ENCODE measurements at places on chromosomes 5 and 9.

DNA sequence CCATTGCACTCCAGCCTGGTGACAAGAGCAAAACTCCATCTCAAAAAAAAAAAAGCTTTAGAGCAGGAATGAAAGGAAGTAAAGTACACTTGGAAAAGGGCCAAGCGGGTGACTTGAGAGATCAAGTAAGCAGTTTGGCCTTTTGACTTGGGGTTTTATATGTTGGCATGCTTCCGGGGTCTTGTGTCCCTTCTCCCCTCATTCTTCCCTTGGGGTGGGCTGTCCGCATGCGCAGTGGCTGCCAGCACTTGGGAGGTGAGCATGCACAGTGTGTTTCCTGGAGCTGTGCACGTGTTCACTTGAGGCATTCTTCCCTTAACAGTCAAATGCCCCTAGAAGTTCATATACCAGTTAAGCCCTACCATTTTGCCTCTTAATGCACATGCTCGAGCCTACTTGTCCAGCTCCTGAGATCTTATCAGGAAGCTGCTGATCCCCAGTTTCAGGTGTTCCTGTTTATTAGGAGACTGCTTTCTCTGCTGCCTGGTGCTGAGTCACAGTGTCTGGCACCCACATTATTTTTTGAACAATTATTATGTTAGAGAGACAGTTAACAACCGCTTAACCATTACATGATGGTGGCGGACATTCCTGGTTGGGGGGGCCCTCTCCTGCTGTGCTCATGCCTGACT is 32.6 kb upstream of the PRRC2B start:
- no peak for DNase-seq

DNA sequence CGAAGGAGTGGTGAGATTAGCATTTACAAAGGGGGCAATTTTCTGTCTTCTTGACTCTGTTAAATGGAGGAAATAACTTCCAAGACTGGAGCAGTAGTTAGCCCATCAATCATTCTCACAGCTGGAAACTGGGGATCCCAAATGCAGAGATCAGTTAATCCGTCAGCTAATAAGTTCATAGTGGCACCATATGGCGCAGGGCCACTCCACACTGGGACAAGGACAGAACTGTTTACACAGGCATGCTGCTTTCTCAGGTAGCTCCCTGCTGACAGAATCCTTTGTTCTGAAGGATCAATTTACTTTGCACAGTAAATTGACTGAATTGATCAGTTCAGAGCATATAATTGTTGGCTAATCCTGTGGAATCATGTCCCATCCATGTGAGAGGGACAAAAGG is 395.7 kb downstream of the TMEM161B start:
- DNase-seq: no peak

DNA sequence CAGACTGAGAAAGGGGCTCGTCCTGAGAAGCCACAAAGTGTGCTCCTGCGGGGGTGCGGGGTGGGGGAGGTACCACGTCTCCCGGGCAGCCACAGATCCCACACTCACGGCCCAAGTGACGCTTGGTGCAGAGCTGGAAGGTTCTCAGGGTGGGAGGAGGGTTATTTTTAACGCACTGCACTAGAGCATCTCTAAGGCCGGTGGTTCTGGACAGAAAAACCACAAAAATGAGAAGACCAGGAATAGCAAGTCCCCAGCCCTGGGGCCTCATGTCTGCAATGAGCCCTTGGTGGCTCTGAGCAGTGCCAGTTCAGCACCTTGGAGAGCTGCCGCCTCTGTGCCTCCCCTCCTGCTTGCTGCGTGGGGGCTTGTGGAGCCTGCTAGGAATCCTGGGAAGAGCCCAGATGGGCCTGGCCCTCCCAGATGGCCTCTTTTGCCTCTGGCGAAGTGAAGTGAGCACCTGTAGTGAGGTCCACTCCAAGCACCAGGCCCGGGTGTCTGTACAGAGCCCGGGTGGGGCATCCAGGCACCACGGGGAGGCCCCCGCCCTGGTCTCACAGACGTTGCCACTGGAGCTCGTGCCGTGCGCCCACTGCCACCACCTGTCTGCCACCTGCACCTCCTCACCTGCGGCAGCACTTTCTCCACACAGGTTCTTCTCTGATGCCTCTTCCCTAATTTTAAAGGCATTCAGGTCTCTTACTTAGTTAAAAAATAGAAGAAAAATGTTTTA is 48.9 kb upstream of the CACNA1B start:
- DNase-seq: no peak

DNA sequence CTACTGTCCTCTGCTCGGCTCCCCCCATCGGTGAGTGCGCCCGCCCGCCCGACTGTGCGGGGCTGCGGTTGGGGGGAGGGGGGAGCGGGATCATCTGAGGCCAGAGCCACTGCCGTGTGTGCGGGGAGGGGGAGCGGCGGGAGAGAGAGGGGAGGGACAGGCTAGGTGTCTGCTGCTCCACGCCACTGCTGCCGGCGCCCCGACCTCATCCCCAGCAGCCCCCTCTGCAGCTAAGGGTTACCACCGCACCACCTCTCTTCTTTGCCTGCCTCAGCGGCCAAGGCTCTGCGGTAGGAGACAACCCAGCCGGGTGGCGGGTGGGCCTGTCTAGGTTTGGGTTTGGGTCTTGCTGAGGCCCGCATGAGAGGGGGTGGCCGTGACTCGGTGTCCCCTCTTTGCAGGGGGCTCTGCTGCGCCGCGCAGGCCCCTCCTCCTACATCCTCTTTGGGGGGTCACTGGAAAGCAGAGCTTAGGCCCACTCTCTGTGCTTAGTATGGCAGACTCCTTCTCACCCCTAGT is 670 bp upstream of the PURA start:
- peak; percentile 21 for DNase-seq

- DNase-seq: no peak
Measured at GRCh38 chr5:133063965-133064364, 12.2 kb downstream of the HSPA4 start.

DNA sequence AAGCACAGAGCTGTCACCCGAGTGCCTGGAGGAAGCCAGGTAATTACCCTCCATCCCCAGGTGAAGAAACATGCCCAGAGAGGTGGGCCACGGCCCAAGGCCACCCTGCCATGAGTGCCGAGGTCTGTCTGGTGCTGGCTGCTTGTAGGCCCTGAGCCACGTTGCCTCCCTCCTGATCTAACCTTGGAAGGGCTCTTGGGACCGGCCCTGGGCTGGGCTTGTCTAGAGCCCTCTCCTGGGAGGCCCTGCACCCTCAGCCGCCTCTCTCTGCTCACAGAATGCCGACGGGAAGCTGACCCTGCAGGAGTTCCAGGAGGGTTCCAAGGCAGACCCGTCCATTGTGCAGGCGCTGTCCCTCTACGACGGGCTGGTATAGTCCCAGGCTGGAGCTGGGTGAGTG is 39.4 kb upstream of the HMCN2 start:
- DNase-seq: no peak

- DNase-seq: no peak
Measured at GRCh38 chr9:89920131-89920530, 315.3 kb downstream of the GADD45G start.

- no peak for DNase-seq
Measured at GRCh38 chr9:6973762-6974161, 216.0 kb downstream of the KDM4C start.

- no peak for DNase-seq
Measured at GRCh38 chr5:52947208-52947607, 41.9 kb upstream of the ITGA2 start.

- no peak for DNase-seq
Measured at GRCh38 chr9:121307976-121308375, 40.0 kb downstream of the GSN start.

- no peak for DNase-seq
Measured at GRCh38 chr9:79686381-79687130, 114.8 kb downstream of the TLE4 start.

DNA sequence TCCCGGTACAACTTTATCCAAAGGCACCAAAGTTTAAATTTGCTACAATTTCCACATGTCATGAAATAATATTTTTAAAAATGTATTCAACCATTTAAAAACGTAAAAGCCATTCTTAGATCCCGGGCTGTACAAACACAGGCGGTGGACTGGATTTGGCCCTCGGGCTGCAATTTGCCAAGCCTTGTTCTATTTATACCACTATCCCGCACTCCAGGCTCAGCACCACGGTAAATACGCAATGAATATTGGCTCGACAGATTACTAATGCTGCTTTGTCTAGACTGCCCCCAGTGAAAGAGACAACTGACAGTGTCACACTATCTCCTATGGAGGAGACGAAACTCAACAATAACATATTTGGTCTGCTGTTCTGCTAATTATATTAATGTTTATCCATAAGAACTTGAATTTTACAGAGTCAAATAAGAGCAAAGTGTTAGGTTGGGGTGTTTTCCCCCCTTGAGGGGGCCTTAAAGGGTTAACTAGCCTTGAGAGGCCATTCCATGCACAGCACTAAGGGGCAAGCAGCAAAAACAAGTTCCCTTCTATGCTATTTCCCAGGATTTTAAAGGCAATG is 98.1 kb downstream of the MARCHF11 start:
- no peak for DNase-seq

DNA sequence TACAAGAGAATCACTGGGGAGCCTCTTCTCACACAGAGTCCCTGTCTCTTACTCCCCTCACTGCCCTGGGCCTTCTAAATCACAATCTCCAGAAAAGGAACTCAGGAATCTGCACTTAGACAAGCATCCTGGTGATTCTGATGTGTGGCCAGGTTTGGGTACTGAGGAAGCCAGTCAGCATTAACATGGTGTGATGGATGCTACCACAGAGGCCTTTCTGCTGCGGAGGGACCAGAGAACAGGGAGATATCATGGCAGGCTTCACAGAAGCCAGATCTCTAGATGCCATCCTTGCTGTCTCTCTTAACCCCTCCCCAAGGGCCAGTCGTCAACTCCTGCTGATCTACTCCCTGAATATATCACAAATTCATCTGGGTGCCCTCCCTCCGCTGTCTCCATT is 1.6 kb downstream of the ANKS6 start:
- DNase-seq: no peak

DNA sequence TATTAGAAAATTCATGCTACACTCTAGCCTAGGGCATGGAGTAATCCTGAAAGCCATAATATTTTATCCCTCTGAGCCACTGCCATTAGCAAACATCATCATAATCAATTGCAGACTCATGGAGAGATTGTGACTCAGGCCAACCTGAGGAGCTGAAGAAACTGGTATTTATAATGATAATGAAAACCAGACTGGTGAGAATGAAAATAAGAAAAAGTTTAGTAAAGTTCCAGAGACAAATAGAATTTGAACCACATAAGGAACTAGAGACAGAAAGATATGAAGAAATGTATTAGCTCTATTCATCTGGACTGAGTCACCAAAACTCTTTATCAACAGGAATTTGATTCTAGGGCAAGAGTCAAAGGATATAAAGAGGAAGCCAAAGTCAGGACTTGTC is 158.7 kb downstream of the DRD1 start:
- no peak for DNase-seq

DNA sequence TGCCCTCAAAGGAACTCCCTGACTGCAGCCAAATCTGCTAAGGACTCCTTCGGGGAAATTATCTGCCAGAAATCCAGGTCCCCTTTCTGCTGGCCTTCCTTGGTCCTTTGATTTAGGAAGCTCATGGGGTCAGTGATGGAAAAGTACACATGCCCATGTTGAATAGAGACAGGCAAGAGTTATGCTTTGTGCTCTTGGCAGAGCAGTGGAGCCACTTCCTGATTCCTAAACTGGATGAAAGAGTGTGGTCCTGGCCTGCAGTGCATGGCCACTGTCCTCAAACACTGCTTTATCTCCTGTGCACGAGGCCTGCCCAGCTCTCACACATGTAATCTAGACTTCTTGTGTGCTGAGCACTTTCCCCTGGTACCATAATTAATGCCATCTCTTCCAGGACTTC is 2.0 kb upstream of the EBF1 start:
- no peak for DNase-seq

GRCh38 chr5:76269259-76269931 is 133.7 kb upstream of the IQGAP2 start:
- no peak for DNase-seq

DNA sequence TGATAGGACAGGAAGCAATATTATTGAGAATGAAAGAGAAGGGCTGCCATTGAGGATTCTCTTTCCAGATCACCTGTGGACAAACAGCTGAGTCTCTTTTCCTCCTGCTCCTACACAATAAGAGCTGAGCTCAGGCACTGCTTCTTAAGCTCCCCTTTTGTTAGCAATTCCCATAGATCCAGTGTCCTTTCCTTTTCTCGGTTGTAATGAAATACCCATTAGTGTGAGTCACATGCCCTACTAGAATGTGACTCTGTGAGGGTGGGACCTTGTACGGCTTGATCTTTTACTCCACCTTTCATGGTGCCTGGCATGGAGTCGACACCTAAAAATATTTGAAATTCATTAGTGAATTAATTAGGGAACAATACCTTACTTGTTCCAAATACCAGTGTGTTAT is 269.2 kb downstream of the NR3C1 start:
- no peak for DNase-seq

GRCh38 chr9:136826188-136826541 is 16.1 kb upstream of the AJM1 start:
- no peak for DNase-seq

- DNase-seq: no peak
Measured at GRCh38 chr5:17828681-17829080, 194.4 kb downstream of the TAF11L14 start.

- no peak for DNase-seq
Measured at GRCh38 chr5:167755420-167755819, 536.0 kb upstream of the WWC1 start.

GRCh38 chr9:119268985-119269384 is 100.2 kb downstream of the BRINP1 start:
- no peak for DNase-seq

- DNase-seq: no peak
Measured at GRCh38 chr5:177443144-177443983, 3.2 kb upstream of the PRR7 start.

DNA sequence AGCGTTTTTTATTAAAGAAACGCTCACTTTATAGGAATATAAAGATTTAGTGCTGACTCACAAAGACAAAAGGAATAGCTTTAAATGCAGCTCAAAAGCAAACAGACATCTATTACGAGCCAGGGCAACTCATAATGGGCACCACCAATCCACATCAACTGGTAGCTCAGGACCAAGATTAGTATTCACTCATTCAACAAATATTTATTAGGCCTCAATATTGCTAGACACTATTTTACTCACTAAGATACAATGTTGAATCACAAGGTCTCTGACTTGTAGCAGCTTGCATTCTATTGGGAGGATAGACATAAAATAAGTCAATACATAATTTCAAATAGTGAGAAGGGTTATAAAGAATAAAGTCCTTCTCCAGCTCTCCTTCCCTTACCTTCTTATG is 8.0 kb upstream of the MAN2A1 start:
- DNase-seq: no peak

- no peak for DNase-seq
Measured at GRCh38 chr5:39238366-39239105, 19.2 kb upstream of the FYB1 start.
